ENCODE measurements at places on chromosomes 7 and 10. TPM values are rescaled to one million over a fixed set of nuclear protein-coding genes. Genes with fewer than 3 reads are reported as not detected.

DNA sequence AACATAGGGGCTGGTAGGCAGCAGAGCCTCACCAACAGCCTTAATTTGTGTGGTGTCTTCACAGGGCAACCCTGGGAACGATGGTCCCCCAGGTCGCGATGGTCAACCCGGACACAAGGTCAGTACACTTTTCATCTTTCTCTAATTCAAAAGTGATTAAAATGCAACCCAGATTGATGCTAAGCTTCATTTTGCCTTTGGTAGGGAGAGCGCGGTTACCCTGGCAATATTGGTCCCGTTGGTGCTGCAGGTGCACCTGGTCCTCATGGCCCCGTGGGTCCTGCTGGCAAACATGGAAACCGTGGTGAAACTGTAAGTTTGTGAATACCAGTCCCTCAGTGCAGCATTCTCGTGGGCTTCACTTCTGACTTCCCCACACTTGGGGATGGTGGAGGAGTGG, 30.9 kb downstream of the COL1A2 start:
- no peak for DNase-seq

DNA sequence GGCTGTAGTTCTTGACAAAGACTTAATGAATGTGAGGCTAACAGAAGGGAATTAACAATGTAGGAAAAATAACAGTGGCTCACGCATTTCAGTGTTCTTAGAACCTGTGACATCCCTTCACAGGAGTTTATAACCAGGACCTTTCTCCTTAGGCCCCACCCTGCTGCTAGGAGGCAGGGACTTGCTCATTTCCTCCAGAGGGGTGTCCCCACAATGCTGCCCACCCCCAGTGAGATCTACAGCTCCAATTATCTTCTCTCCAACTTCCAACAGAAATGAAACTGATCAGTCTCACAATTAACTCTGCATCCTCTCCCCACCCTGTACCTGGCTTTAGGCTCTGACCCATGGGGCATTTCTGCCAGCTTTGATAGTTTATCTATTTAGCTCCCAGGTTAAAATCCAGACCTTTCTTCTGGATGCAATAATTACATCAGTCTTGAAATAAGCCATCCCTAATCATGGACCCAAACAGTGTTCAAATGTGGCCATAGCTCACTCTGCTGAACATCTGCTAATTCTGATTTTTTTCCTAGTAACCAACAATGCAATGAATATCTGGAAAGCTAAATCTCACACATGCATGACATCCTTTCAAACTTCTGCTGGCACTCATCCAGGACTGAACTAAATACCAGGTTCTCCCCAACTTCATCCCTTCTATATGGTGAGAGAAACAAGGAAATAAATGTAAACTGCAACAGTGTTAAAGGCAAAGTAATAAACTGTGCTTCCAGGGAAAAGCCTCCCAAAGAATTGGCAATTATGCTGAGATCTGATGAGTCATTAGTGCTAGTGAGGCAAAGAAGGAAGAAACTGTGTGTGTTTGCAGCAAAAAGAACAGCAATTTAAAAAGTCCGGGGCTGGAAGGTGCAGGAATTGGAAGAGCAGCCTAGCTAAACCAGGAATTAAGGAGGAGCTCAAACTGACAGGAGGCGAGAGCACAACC, 64.6 kb downstream of the HERPUD2 start:
- DNase-seq: no peak

- DNase-seq: no peak
Measured at GRCh38 chr7:143289421-143289820, 1.3 kb downstream of the CASP2 start.

ERVW-1 gene
- not detected for total RNA-seq

ELMO1 gene
- total RNA-seq: not detected

All from G401 (cell line).